ENCODE measurements at places on chromosomes 11 and 22.

DNA sequence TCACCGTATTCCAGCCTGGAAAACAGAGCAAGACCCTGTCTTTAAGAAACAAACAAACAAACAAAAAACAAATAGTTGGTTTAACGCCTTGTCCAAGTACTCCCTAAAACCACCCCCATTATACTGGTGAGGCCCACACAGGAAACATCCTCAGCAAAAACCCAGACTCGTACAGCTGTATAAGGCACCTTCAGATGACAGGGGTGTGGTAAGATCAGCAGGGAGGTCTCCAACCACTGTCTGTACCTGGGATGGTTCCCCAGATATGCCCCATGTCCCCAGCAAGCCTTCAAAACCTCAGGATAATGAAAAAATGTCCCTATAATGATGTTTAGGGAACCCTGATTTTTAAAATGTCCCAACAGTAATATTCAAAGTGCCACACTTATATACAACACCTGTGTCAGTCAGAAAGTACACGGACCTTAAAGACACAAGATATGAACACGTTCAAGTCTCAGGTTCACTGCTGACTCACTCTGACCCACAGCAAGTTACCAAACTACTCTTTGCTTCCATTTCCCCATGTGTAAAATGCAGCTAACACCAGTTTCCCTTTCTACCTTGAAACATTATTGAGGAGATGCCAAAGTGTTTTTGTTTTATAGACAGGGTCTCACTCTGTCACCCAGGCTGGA is 9.3 kb downstream of the SF3A1 start:
- no peak for DNase-seq

DNA sequence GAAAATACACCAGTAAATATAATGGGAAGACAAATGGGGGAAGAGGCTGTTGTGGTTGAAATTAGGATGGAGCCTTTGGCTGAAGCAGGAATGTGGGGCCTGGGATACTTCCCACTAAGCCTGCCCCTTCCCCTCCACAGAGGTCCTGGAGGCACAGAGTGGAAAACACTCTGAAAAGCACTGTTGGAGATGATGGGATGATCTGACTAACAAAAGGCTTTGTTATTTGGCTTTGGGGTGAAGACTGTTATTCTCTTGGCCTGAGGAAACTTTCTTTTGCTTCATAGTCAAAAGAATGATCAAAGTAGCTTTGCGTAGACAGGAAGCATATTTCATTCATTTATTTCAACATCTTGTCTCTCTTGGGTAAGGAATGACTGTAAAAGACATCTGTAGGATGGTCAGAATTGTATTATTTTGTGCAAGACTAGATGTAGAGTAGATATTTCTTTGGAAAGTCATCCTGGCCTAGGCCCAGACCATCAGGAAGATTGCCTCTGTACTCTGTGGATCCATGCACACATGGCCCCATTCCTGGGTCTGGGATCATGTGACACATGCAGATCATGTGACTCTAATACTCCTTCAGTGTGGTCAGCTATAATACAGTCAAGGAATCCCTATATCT is 111.4 kb downstream of the SPON1 start:
- no peak for DNase-seq

GRCh38 chr11:106879832-106880546 is 138.3 kb downstream of the GUCY1A2 start:
- no peak for DNase-seq

DNA sequence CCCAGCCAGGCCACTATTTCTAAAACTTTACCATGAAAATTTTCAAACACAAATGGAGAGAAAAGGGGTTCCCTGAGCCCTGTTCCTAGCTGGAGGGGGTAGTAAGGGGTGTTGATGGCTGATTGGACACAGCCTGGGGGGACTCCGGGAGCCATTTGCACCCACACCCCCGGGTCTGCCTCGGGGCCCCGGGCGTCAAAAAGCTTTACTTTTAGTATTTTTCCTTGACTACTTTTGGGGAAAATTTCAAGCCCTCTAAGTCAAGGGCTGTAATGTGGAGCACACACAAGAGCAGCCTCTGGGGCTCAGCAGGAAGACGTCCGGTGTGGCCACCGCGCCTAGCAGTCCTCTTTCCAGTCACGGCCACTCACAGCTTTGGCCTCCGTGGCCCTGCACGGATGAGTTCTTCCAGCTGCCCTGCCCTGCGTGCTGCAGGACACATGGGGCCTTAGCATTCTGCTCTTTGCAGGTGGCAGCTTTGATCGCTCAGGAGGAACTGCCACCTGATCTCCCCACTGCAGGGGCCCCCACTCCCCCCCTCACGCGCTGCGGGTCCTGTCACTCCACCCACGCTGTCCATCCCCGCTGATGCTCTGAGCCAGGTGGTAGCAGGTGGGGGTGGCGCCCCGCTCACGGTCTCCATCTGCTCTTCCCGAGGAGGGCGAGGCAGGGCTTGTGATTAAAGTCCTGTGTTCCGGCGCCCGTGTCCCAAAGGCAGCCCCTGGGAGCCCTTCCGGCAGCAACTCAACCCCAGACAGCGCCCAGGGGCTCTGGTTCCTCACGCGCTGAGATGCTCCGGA is 14.4 kb downstream of the RNH1 start:
- no peak for DNase-seq

GRCh38 chr22:32994041-32994830 is 63.9 kb downstream of the SYN3 start:
- no peak for DNase-seq

GRCh38 chr22:50250555-50251476 is at the start of gene HDAC10:
HDAC10 (minus strand) TSS chr22:50251265; CDS start chr22:50251032, 233 bp downstream.
- peak; percentile 71 for DNase-seq

DNA sequence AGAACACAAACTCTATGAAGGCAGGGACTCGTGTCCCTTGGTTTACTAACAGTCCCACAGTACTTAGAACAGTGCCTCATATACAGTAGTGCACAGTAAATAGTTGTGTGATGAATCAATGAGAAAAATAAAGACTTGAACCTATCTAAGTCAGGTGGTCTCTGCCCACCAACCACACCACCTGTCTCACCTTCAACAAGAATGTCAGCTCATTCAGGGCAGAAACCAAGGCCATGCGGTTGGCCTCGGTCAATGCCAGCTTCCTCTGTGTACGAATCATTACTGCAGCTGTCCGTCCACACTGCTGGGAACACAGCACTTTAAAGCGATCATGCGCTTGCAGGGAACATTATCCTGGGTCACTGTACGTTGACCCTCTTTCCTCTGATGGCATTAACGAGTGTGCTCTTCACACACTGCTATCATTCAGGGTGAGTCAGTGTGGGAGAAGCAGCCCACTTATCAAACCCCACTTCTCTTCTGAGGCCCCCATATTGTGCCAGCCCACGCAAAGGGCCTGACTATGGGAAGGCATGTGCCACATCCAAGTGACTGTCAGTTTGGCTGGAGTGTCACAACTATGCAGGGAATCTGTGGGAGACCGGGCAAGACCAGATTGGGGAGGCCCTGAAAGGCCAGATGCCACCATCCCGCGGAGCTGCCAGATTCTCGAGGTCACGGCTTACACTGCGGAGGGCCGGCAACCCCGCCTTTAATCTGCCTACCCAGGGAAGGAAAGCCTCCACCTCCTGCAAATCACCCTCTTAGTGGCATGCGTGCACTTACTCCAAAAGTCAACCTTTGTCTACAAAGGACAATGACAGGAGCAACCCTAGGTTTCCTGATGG is 36.1 kb downstream of the LARGE1 start:
- no peak for DNase-seq

DNA sequence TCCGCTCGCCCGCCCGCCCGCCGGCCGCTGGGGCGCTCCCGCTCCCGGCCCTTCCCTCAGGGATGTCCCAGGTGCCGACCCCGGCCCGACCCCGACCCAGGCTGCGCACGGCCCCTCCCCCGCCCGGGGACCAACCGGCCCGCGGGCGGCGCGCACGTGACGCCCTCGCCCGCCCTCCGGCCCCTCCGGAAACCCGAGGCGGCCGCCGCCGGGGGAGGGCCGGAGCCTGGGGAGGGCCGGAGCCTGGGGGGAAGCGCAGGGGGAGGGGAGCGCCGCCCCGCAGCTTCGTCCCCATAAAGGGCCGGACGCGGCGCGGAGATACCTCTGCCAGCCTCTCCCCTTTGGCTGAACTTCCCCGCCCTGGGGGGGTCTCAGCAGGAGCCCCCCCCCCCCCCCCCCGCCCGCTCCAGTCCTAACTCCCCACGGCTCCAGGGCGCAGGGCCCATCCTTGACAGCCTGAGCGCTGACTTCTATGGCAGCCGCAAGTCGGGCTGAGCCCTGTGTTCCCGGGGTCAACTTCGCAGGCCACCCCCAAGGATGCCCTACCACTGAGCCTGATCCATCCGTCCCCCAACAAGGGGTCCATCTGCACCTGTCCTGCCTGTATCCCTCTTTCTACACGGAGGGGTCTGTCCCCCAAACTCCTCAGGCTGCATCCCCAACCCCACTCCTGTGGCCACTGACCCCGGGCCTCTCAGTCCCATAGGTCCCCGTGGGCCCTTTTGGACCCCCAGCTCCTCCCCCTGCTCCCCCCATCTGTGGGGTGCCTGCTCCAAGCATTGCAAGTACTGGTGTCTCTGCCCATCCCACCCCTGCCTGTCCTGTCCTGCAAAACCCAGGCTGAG is at the start of gene MAPK12:
Gene MAPK12 (minus strand): TSS at position 69 of the 845 bp plus-strand sequence. CDS start 174 bp downstream, outside the sequence.
- no peak for DNase-seq

- DNase-seq: peak; percentile 68
These were observed 5.3 kb upstream of the LRRN4CL start for GRCh38 chr11:62694455-62695167.

DNA sequence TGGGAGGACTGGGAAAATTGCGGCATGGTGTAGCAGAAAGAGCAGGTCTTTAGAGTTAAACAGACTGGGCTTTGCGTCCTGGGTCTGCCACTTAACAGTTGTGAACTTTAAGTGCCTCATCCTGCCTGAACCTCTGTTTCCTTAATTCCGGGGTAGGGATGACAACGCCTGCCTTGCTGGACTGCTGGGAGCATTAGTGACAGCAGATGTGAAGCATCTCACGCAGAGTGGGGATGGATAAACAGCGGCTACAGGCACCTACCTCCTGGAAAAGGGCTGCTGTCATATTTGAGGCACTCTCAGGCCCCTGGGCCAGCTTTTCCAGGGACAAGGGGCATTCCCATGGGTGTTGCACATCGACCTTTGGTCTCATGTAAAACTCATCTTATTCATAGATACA is 572.2 kb downstream of the TBC1D22A start:
- no peak for DNase-seq

DNA sequence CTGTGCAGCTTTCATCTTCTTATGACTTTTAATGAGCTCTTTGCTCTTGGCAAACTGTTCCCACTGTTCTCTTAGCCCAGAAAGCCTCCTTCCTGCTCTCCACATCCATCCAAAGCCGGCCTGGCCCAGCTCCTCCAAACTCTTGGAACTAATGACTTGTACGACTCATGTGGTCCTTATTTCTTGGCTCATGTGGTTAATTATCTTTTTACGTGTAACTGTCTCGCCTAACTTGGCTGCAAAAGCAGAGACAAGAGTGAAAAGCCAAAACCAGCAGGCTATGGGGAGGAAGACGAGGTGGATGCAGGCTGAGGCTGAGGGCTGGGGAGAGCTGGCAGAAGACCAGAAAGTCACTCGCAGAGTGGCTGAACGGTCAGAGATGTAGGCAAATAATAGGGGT is 5.5 kb downstream of the CSNK2A3 start:
- DNase-seq: no peak

GRCh38 chr22:20580611-20581502 is 73.4 kb downstream of the MED15 start:
- DNase-seq: no peak

DNA sequence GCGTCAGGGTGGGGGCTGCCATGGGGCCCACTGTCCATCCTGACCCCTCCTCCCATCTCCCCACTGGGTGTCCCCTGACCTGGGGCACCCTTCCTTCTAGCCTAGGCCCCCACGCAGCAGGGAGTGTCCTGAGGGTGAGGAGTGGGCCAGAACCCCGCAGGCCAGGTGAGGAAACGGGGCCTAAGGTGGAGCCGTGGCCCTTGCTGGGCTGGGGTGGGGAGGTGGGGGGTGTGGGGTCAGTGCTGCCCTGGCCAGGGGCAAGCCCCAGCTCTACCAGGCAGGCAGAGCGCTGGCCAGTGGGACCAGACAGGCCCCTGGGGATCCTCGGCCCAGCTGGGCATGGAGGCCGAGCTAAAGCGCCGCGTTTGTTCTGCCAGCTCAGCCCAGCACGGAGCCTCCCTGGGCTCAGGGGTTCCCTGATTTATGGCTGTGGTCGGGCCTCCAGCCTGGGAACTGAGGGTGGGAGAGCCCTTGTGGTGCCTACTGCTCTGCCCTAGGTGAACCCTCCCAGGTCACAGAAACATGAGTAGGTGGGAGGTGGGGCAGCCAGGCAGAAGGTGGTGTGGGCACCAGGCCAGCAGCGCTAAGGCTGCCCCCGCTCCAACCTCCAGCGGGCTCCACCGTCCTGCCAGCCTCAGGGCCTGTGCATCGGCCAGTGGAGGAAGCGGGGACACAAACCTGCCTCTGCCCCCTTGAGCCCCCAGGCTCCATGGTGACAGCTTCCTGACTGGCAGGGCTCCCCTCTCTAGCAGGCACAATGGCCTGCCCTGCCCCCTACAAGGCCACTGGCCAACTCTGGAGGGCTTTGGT is 22.4 kb downstream of the TRMU start:
- no peak for DNase-seq

DNA sequence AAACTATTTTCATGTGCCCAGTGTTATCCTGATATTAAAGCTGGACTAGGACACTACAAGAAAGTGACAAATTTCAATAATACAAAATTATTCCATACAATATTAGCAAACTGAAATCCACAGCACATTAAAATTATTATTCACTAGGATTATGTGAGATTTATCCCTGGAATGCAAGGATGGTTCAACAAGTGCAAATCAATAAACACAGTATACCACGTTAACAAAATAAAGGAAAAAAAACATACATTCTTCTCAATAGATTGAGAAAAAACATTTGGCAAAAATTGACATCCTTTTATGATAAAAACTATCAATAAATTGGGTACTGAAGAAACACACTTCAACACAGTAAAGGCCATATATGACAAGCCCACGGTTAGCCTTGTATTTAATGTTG is 1758.2 kb upstream of the RAG2 start:
- no peak for DNase-seq
